Dorsolateral prefrontal cortex (tissue), 122 donors: ENCODE measurements at places on chromosomes 4 and X. TPM values are rescaled to one million over a fixed set of nuclear protein-coding genes. Genes with fewer than 3 reads are reported as not detected.

GRCh38 chr4:152697284-152698088 is 17.7 kb upstream of the TMEM154 start:
- DNase-seq: no peak

GRCh38 chrX:40380655-40381488 is 199.9 kb upstream of the ATP6AP2 start:
- no peak for DNase-seq

The DGKK gene
- total RNA-seq: not detected

The ADGRG4 gene
- total RNA-seq: 0.07 TPM

GRCh38 chrX:53088136-53088974 is 5.6 kb upstream of the KANTR start:
- DNase-seq: peak; percentile 82
